ENCODE measurements at places on chromosomes 6 and 20. TPM values are rescaled to one million over a fixed set of nuclear protein-coding genes. Genes with fewer than 3 reads are reported as not detected.

GLP1R gene
- not detected for total RNA-seq

PGBD1 gene
- 8.9 TPM for total RNA-seq

LY6G6D gene
- total RNA-seq, result 0.67 TPM

MCCD1 gene
- total RNA-seq, result not detected

CDH26 gene
- 0.49 TPM for total RNA-seq

TP53TG5 gene
- not detected for total RNA-seq

- DNase-seq, result no peak
These were observed 568.0 kb downstream of the KIF16B start for GRCh38 chr20:16005021-16005914.

DNA sequence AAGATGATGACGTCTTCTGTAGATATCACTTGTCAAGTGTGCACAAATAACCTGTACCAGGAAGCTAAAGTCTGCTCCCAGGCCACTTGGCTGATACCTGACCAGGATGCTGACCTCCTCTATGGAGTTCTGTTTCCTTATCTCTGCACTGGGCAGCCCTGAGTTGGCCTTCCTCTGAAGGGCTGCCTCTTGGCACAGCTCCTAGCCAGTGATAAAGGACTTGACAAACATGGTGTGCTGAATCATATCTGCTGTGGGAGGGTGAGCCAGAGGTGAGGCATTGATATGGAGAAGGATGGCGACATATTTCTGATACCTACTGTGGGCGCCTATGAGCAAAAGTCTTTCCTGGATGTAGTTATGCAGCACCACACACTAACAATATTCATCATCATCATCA is 32.8 kb upstream of the FOXA2 start:
- no peak for DNase-seq

DNA sequence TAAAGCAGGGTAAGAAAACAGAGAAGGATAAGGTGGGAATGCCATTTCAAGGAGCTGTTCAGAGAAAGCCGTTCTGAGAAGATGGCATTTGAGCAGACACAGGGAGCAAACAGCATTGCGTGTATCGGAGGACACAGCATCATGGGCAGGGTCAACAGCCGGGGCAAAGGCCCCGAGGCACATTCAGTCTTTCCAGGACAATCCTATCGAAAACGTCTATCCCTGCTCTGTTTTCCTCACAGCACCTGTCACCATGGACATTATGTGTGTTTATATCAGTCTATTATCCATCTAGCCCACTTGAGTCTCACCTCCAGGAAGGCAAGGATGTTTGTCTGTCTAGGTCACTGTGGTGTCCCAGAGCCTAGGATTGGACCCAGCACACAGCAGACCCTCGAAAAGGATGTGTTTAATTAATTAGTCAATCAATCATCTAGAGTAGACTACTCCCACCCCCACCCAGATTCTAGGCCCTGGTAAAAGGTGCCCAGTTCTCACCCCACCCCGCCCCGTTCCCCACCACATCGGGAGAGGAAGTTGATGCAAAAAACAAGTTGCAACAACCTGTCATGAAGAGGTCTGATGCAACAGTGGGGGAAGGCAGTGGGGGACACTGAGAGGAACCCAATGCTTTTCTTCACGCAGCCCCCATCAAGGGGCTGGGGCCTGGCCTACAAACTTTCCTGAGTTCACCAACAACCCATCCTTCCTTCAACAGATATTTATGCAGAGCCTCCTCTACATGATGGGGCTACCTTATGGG is 66.6 kb downstream of the PREX1 start:
- DNase-seq, result no peak

GRCh38 chr6:110810896-110811586 is 4.2 kb downstream of the CDK19 start:
- no peak for DNase-seq

GRCh38 chr20:38021087-38021772 is 12.0 kb downstream of the TTI1 start:
- DNase-seq, result no peak

GRCh38 chr6:6695625-6696276 is 107.2 kb downstream of the LY86 start:
- no peak for DNase-seq

DNA sequence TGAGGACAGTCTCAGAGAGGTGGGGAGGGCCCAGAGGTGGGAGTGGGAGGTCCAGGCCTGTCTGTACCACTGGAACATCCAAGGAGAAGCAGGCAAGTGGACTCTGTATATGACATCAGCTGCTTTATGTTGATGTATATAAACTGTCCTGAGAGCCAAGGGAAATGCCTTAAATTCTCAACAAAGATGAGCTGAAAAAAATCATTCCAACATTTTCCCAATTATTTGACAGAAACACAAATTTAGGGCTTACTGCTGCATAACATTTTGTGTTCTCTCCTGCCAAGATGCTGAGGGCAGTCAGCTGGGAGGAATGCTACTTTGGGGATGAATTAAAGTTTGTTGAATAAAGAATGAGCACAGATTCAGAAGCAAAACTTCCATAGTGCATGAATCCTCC is 52.8 kb downstream of the FOXC1 start:
- no peak for DNase-seq

- no peak for DNase-seq
These were observed 476.8 kb downstream of the EPHA7 start for GRCh38 chr6:92942549-92942948.

All from mesothelial cell of epicardium (in vitro differentiated cells).